ENCODE measurements at places on chromosomes 2 and 18.

- DNase-seq, result no peak
Measured at GRCh38 chr2:11128243-11128951, 26.9 kb upstream of the SLC66A3 start.

- no peak for DNase-seq
Measured at GRCh38 chr2:15181092-15181745, 379.9 kb downstream of the NBAS start.

DNA sequence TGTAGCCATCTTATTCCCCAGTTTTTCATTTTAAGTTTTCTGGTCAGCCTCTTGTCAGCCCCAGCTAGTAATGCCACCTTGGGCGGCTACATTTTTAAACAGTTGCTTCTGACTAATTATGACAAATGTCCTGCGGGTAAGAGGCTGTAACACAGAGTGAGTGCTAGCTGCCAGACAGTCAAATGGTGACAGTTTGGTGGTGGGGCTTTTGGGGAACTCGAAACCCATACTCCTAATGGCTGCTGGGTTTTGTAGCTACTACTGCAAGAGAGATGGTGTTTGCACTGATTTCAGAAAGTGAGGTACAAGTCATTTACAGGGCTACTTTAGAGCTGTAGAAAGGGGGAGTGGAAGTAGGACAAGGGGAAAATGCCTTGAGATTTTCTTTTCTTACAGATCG, 48.2 kb downstream of the ZCCHC2 start:
- no peak for DNase-seq

- no peak for DNase-seq
Measured at GRCh38 chr2:44360749-44361329, 455 bp downstream of the PREPL start.

- no peak for DNase-seq
Measured at GRCh38 chr2:39304200-39304599, 60.4 kb upstream of the CDKL4 start.

GRCh38 chr2:33292981-33293595, 183.4 kb upstream of the RASGRP3 start:
- no peak for DNase-seq

GRCh38 chr2:143607231-143608062, 478.2 kb downstream of the ARHGAP15 start:
- DNase-seq, result no peak

GRCh38 chr2:134505446-134505845, 213.4 kb downstream of the TMEM163 start:
- no peak for DNase-seq

GRCh38 chr2:107607054-107607453, 219.6 kb upstream of the RGPD4 start:
- no peak for DNase-seq

DNA sequence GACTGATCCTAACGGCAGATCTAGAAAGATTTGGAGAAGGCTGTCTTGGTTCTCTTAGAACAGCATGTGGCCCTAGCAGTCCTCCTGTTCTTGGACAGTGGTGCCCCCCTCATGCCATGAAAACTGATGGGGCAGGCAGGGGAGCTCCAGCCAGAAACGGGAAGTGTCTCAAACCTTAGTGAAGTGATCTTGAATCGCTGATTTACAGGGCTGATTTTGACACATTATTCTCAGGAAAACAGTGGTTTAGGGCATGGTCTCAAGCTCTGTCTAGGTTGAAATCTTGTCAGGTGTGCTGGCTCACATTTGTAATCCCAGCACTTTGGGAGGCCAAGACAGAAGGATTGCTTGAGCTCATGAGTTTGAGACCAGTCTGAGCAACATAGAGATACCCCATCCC, 37.8 kb downstream of the SRSF7 start:
- DNase-seq, result no peak

GRCh38 chr2:85780316-85781012, 26.7 kb downstream of the ATOH8 start:
- DNase-seq, result no peak

GRCh38 chr2:176814740-176815367, 397.7 kb upstream of the HNRNPA3 start:
- DNase-seq, result peak; percentile 36

GRCh38 chr2:109660046-109660860, 46.1 kb downstream of the SOWAHC start:
- no peak for DNase-seq

GRCh38 chr2:16890081-16890480, 224.4 kb upstream of the CYRIA start:
- no peak for DNase-seq

DNA sequence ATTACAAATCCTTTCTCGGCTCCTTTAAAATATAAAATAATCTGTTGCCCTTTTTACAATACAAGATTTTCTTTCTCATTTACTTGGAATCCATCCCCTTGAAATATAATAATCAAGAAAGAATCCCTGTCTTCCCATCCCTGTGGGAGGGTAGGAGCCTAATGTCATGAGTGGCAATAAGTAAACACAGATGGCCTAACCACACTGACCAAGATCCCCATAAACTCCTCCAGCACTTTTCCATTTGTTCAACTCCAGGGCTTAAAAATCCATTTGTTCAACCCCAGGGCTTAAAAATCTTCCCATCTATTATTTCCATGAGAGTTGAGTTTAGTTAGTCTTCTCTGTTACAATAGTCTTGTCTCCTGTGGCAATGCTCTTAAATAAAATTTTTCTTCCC, 297.6 kb downstream of the CDH7 start:
- no peak for DNase-seq

DNA sequence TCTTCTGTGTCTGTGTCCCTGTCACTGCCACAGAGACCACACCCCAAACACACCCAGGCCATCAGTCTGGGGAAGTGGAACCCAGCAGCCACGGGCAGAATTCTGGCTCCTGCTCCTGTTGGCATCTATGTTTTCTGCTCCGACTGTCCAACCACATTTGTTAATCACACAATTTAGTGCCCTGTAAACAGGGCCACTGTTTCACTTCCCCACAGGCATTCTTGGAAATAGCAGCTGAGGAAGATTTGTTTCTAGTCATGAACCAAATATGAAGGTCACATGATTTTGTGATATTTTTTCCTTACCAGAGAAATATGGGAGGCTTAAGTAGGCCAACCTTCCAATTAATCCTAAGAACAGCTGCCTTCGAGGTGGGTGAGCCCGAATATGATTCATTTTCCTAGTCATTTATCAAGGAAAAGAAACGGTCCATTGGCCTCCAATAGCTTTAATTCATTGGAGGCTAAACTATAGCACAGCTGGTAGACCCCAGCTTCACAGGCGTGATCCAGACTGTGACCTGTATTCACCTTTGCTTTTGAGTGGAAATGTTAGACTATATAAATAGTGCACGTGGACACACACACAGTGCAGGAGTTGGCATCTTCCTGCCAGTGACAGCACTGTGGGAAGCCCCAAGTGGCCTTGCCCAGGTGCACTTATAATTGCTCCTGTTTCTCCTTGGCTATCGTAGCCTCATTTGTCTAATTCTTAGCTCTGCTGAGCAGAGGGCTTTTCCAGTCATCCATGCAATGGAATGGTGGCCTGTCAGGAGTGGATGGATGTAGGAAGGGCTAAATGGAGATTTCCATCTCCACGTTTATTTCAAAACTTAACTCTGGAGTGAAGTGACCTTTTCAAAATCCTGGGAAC, 267.9 kb downstream of the LPIN1 start:
- DNase-seq, result no peak

DNA sequence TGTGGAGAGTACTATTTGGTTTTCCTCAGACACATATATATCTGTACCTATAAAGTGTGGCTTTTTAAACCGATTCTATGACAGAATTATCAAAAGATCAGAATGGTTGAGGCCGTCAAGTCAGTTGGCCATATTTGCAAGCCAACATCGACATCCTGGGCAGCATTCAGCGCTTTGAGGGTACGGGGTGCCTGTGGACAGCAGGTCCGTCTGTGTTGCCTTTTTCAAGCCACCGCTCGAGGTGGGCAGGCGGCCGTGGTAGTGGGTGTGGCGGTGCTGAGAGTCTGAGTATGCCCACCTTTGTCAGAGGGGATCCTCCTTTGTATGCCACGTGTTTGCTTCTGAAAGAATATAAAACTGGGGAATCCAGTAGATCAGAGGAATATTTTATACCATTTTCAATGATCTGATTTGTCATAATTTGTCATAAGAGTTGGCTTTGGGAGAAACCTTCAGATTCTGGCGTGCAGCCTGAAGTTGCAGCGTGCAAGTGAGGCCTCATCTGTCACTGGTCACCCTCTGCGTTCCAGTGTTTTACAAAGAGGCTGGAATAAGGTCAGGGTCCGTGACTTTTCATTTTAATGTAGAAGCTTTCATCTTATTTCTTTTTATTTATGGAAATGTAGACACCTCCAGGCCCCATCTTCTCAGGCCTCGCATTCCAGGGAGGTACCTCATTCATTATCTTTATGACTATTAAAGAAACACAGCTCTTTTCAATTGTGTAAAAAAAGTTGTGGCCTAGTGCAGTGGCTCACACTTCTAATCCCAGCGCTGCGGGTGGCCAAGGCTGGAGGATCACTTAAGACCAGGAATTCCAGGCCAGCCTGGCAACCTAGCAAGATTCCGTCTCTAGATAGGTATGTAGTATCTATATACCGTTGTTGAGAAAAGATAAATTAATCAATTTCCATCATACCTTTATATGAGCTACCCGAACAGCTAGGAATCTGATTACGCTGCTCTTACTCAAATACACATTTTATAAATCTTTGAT, 37.8 kb upstream of the RBM44 start:
- no peak for DNase-seq

DNA sequence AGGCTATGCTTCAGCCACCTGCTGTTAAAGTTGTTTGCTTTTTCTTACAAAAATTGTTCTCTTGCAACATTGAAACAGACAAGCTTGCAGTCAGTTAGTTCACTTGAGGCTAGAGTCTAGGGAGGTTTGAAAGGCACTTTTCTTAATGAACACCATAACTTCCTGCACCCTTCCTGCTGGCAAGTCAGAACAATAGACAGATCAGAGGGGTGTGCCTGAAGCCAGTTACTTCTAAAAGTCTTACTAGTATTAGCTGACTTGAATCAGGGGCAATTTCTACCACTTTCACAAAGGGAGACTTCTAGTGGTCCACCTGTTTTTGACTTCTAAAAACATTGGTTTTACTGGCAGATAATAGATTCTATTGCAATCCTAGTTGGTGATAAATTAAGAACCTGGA, 367.4 kb upstream of the CDH20 start:
- no peak for DNase-seq

DNA sequence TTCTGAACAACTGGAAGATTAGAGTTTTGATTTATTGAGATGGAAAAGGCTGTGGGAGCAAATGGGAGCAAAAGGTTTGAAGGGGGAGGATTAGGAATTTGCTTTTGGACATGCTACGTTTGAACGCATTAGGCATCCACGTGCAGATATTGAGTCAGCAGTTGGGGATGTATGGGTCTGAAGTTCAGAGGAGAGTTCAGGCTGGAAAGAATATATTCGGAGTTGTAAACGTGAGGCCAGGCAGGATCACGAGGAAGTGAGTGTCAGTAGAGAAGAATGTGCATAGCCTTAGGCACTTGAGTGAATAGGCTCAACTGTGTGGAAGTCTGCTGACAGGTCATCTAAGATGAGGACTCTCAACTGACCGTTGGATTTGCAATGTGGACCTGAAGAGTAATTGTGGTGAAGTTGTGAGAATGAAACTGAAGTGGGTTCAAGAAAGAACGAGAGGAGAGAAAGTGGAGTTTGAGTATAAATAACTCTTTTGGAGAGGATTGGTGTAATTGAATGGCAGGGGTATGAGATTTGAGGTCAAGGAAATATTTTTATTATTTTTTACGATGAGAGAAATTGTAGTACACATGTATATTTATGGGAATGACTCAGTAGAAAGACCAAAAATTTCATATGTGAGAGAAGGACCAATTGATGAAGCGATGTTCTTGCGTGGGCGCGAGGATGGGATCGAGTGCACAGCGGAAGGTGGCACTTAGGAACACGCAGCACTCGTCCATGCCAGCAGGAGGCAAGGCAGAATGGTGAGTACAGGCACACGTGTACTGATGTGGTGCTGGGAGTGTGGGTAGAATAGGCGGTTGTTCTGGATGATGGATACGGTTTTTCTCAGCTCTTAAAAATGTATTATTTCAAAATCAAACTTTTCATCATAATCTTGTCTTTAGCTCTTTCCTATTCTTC, 40.5 kb upstream of the POLE4 start:
- DNase-seq, result no peak

- DNase-seq, result peak; percentile 83
Measured at GRCh38 chr18:51151568-51152511, 45.6 kb downstream of the MEX3C start.

DNA sequence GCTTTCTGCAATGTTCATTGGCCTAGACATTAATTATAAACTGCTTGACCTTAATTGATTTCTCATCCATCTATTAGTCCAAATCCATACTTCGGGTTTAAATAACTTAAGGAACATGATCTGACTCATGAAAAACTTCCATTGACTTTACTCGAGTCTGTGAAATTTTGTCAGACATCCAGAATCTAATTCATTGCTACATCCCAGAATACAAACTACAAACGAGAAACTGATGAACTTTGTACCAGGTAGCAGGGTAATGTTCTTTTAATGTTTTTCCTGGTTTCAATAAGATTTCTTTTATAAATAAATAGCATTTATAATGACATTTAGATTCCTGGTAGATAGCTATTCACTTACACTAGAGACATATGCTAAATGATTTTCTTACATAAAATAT, 36.0 kb upstream of the IKZF2 start:
- no peak for DNase-seq

DNA sequence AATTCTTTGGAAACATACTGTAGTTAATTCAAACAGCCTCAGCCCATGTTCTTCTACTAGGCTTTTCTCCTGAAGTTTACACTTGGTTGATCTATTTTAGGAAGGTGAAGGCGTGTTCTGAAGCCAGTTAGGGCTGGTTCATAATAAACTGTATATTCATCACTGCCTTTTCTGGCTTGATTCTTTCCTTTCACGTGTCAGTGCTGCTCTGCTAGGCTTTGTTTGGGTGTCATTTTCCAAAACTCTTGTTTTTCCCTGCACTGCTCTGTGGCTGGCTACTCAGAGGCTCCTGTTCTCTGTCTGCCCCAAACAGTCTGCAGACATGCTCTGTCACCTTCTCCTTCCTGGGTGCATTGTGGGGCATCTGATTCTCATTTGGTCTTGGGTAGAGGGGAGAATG, 136.1 kb downstream of the PARD3B start:
- no peak for DNase-seq

DNA sequence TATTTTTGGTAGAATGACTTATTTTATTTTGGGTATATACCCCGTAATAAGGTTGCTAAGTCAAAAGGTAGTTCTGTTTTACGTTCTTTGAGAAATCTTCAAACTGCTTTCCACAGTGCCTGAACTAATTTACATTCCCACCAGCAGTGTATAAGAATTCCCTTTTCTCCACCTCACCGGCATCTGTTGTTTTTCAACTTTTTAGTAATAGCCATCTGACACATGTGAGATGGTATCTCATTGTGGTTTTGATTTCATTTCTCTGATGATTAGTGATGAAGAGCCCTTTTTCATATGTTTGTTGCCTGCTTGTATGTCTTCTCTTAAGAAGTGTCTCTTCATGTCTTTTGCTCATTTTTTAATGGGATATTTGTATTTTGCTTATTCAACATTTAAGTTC, 215.2 kb upstream of the TFPI start:
- DNase-seq, result no peak

DNA sequence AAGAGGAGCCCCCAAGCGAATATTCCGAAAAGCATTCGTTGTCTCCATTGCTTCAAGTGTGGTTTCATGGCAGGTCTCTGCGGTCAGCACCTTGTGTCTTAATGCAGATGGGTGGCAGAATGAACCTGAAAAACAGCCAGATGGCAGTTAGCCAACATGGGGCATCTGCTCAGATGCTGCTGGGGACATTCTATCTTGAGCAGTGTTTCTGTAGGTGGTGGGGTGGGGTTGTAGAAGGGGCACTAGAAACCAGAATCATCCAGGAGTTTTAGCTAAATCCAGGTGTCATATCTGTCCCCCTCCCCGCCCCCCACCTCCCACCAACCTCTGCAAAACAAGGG, 42.1 kb downstream of the ST6GAL2 start:
- DNase-seq, result no peak
